ENCODE measurements at places on chromosomes 4 and X.

- DNase-seq: no peak
- no peaks in the 10 kb centered on the region for H3K4me1 ChIP-seq
- no peak overlapping the region for H3K27ac ChIP-seq
- no peak overlapping the region for H3K4me3 ChIP-seq
- peaks cover 3% of the 10 kb centered on the region for H3K36me3 ChIP-seq
These were observed 102.5 kb downstream of the POLA1 start for GRCh38 chrX:24796204-24796603.

GRCh38 chrX:71885099-71885498 is 25.5 kb upstream of the NHSL2 start:
- H3K4me3 ChIP-seq: no peak overlapping the region
- no peaks in the 10 kb centered on the region for H3K36me3 ChIP-seq
- no peak overlapping the region for H3K27ac ChIP-seq

- peaks cover 5% of the 10 kb centered on the region for H3K27me3 ChIP-seq
- H3K27ac ChIP-seq: no peak overlapping the region
- H3K36me3 ChIP-seq: no peaks in the 10 kb centered on the region
- no peak overlapping the region for H3K4me3 ChIP-seq
- no peak for DNase-seq
These were observed 135.3 kb upstream of the LDB2 start for GRCh38 chr4:17033768-17034181.

DNA sequence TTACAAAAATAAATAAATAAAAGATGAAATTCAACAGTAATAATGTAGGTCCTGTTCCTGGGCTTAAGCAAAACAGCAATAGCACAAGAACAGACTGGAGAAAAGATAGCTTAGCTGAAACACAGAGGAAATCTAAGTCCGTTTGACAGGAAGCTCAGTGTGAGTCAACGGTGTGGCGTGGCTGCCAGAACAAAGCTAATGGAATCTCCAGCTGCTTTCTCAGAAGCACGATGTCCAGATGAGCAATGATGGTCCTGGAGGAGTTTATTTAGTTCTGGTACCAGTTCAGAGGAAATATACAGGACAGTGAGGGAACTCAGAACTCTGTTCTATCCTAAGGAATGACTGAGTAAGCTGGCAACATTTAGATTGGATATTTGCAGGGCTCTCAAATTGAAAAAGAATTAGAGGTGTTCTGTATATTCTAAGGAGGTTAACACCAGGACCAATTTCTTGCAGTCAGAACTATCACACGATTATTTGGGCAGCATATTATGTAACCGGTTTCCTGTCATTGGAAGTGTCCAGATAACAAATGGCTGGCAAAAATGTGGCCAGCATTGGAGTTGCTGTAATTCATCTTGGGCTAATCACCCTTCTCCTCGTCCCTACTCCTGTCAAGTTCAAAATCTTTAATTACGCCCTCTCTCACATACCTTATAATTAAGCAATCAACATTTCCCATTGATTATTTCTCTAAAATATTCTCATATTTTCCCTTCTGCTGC is 12.7 kb downstream of the GAB3 start:
- no peaks in the 10 kb centered on the region for H3K36me3 ChIP-seq
- no peaks in the 10 kb centered on the region for H3K27me3 ChIP-seq
- 0 out of 2 replicates have a peak, but pooled peaks cover 6% of the 10 kb centered on the region for H3K4me1 ChIP-seq

GRCh38 chrX:3124031-3124430 is 82.8 kb downstream of the ARSF start:
- H3K4me1 ChIP-seq: no peaks in the 10 kb centered on the region
- H3K4me3 ChIP-seq: no peak overlapping the region
- H3K36me3 ChIP-seq: no peaks in the 10 kb centered on the region
- DNase-seq: no peak

DNA sequence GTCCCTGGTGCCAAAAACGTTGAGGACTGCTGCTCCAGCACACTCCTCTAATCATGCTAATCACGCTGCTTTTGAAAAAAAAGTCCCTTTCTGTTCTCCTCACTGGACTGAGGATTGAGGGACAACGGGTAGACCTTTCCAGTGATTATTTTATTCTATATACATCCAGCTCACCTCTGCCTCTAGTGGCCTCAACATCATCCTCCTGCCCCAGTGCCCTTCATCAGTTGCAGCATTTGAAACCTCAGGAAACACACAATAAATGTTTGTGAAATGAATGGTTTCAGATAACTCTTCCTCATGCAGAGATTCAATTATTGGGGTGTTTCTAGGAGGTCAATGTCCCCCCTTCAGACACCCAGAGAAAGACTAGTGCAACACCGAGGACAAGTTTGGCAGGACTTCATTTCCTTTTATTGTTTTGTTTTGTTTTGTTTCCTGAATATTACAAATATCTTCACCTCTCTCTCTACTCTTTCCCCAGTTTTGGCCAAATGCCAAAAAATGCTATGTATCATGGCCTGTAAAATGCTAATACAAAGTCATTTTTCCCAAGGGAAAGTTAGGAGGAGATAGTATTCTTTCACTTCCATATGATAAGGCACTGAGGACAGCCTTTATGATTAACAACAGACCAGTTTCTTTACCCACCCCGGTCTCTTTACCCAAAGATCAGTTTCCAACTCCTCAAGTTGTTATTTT is 460.1 kb upstream of the SLIT2 start:
- no peak for DNase-seq
- H3K36me3 ChIP-seq: no peaks in the 10 kb centered on the region
- H3K4me1 ChIP-seq: no peaks in the 10 kb centered on the region
- H3K27me3 ChIP-seq: no peaks in the 10 kb centered on the region
- no peak overlapping the region for H3K4me3 ChIP-seq

GRCh38 chr4:183345261-183345660 is 23.0 kb upstream of the CLDN24 start:
- H3K27ac ChIP-seq: no peak overlapping the region
- H3K4me1 ChIP-seq: no peaks in the 10 kb centered on the region
- H3K27me3 ChIP-seq: no peaks in the 10 kb centered on the region
- DNase-seq: no peak

- no peak overlapping the region for H3K4me3 ChIP-seq
- H3K27ac ChIP-seq: no peak overlapping the region
- H3K27me3 ChIP-seq: no peaks in the 10 kb centered on the region
- H3K4me1 ChIP-seq: no peaks in the 10 kb centered on the region
- H3K36me3 ChIP-seq: no peaks in the 10 kb centered on the region
- DNase-seq: no peak
These were observed 335.7 kb downstream of the BMPR1B start for GRCh38 chr4:95093460-95093859.

DNA sequence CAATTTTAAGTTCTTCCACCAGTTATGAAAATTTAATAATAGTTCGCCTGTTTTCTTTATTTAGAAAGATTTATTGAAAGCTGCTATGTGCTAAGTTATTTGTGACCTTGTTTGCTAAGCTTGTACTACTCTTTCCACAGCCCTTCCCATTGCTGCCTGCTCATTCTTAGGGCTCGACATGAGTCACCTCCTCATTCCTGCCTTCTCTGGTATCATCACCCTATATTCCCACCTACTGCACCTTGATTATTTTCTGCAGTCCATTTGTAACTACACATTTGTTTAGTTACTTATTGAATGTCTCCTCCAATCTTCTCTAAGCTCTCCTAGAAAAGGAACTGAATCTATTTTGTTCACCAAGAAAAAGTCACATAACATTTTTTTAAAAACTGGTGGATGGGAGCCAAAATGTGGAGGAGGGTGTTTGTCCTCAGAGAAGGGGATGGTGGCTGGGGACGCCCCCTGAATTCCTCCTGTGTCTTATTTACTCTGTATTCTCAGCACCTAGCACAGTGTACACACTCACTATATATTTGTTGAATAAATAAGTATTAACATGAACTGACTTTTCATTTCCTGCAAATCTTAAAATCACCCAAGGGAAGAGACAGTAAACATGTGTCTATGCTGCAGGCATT is 3.7 kb upstream of the RAB9A start:
- no peak overlapping the region for H3K4me3 ChIP-seq
- no peak overlapping the region for H3K27ac ChIP-seq
- H3K4me1 ChIP-seq: no peaks in the 10 kb centered on the region
- no peaks in the 10 kb centered on the region for H3K27me3 ChIP-seq

- H3K4me3 ChIP-seq: no peak overlapping the region
- H3K36me3 ChIP-seq: no peaks in the 10 kb centered on the region
- H3K4me1 ChIP-seq: no peaks in the 10 kb centered on the region
- H3K27me3 ChIP-seq: no peaks in the 10 kb centered on the region
- H3K27ac ChIP-seq: no peak overlapping the region
- DNase-seq: no peak
These were observed 1684.8 kb upstream of the TENM3 start for GRCh38 chr4:180558427-180558826.

DNA sequence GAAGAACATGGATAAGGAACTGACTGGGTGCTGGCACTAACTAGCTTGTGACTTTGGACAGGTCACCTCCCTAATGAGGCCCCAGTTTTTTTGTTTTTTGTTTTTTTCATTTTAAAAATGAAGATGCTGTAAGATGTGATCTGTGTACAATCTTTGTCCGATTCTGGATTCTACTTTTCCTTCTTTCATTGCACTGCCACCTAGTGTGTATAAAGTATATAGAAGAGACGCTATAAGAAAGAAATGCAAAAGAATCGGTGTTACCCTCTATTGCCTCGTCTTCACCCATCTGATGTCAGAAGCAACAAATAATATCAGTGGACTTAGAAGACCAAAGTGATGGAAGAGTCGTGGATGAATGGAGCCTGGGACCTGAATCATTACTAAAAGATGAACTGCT is 58.6 kb upstream of the P2RY10 start:
- no peaks in the 10 kb centered on the region for H3K4me1 ChIP-seq
- no peak for DNase-seq
- H3K27me3 ChIP-seq: no peaks in the 10 kb centered on the region
- H3K4me3 ChIP-seq: no peak overlapping the region

DNA sequence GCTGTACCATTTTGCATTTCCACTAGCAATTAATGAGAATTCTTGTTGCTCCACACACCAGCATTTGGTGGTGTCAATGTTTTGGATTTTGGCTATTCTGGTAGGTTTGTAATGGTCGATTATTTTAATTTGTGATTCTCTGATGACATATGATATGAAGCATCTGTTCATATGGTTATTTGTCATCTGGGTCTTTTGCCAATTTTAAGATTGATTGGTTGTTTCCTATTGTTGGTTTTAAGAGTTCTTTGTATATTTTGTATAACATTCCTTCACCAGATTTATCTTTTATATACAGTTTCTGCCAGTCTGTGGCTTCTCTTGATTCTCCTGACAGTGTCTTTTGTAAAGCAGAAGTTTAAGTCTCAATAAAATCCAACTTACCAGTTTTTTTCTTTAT is 18.5 kb upstream of the BDH2 start:
- H3K27ac ChIP-seq: no peak overlapping the region
- H3K27me3 ChIP-seq: no peaks in the 10 kb centered on the region
- peaks cover 9% of the 10 kb centered on the region for H3K36me3 ChIP-seq
- H3K4me1 ChIP-seq: no peaks in the 10 kb centered on the region

DNA sequence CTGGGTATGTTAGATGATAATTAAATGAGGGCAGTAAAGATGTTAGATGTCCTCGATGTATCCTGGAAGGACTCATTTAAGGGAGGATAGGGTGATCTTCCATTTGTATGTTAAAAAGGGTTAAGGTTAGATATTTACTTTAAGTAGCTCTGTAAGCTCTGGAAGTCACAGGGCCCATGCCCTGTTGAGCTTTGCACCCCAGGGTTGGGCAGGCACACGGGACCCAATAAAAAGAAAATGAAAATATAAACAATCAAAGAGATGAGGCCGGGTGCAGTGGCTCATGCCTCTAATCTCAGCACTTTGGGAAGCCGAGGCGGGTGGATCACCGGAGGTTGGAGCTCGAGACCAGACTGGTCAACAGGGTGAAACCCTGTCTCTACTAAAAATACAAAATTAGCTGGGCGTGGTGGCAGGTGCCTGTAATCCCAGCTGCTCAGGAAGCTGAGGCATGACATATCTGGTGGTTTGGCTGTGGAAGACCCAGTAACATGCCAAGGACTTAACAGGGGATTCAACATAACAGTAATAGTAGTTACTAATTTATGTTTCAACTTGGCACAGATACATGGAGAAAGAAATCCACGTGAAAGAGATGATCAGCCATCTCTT is 16.9 kb upstream of the PHEX start:
- no peak overlapping the region for H3K4me3 ChIP-seq
- H3K27me3 ChIP-seq: no peaks in the 10 kb centered on the region
- no peak for DNase-seq
- H3K36me3 ChIP-seq: no peaks in the 10 kb centered on the region
- no peak overlapping the region for H3K27ac ChIP-seq
- H3K4me1 ChIP-seq: peaks cover 7% of the 10 kb centered on the region

DNA sequence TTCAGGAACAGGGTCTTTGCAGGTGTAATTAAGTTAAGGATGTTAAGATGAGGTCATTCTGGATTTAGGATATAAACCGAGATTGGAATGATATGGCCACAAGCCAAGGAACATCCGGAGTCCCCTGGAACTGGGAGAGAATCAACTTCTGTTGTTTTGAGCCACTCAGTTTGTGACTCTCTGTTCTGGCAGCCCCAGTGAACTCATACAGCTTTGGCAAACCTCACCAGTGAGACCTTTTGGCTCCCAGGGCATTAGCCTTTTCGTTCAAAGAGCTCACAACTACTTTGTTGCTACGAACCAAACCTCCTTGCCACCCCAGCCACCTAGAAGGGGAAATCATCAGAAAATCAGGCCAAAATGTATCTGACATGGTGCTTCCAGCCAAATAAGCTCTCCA is 80.4 kb downstream of the MTMR1 start:
- H3K27me3 ChIP-seq: no peaks in the 10 kb centered on the region
- H3K27ac ChIP-seq: no peak overlapping the region
- no peak for DNase-seq
- no peaks in the 10 kb centered on the region for H3K36me3 ChIP-seq
- H3K4me1 ChIP-seq: no peaks in the 10 kb centered on the region

GRCh38 chrX:150324919-150325318 is 38.2 kb upstream of the MAMLD1 start:
- no peak overlapping the region for H3K27ac ChIP-seq
- no peaks in the 10 kb centered on the region for H3K36me3 ChIP-seq
- H3K4me3 ChIP-seq: no peak overlapping the region
- H3K27me3 ChIP-seq: no peaks in the 10 kb centered on the region
- DNase-seq: no peak
- H3K4me1 ChIP-seq: no peaks in the 10 kb centered on the region

DNA sequence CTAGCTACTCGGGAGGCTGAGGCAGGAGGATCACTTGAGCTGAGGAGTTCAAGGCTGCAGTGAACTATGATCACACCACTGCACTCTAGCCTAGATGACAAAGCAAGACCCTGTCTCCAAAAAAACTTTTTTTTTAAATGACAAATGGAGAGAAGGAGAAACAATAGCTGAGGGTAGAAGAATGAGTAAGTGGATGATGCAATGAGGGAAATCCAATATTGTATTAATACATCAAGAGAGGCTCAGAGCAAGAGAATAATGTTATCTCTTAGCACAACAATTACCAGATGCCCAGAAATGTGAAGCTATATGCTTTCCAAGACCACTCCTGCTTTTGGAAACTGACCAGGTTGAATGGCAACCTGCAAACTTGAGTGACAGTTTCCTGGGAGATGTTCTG is 19.9 kb upstream of the GPR173 start:
- no peaks in the 10 kb centered on the region for H3K27me3 ChIP-seq
- DNase-seq: no peak
- no peak overlapping the region for H3K27ac ChIP-seq
- H3K4me1 ChIP-seq: no peaks in the 10 kb centered on the region
- H3K36me3 ChIP-seq: no peaks in the 10 kb centered on the region

GRCh38 chrX:123081776-123082175 is 102.3 kb upstream of the GRIA3 start:
- no peaks in the 10 kb centered on the region for H3K27me3 ChIP-seq
- H3K4me1 ChIP-seq: peaks cover 54% of the 10 kb centered on the region
- no peak overlapping the region for H3K4me3 ChIP-seq
- no peak for DNase-seq
- no peaks in the 10 kb centered on the region for H3K36me3 ChIP-seq

- no peak overlapping the region for H3K4me3 ChIP-seq
- H3K36me3 ChIP-seq: no peaks in the 10 kb centered on the region
- no peak overlapping the region for H3K27ac ChIP-seq
- H3K4me1 ChIP-seq: no peaks in the 10 kb centered on the region
These were observed 9.7 kb downstream of the SOD3 start for GRCh38 chr4:24805067-24805466.

All from HepG2 (cell line).